ENCODE measurements at places on chromosomes 11 and 22.

DNA sequence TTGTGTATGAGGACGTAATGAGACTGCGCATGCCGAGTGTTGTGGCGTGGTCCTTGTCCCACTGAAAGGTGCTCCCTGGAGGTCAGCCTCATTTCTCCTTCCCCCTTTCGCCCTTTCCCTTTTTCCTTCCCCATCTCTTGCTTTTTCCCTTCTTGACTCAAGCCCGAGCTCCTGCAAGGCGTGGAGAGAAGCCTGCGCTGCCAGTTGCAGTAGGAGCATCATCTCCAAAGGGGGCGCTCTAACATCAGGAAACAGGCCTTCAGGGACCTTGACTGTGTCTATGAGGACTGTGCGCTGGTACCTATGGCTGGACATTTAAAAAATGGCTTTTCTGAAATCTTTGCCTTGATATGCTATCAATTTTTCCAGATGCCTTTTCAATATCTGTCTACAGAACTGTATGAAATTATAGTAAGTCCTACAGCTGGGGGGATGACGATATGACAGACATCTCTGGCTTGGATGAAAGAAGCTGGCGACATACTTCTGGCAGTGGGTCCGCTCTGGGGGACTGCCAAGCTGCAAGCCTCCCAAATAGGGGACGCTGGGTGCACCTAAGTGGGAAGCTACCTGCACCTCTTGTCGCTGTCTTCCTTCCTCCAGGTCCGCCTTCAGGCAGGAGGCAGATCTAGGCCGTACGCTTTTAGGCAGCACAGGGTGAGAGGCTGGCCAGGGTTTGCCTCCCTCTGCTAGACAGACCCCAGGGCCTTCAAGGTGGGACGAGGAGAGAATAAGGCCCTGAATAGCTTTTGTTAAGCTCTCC, 96.5 kb downstream of the NXPE2 start:
- peak; percentile 67 for DNase-seq

GRCh38 chr22:28607795-28608194, 71.8 kb downstream of the TTC28 start:
- DNase-seq: no peak

DNA sequence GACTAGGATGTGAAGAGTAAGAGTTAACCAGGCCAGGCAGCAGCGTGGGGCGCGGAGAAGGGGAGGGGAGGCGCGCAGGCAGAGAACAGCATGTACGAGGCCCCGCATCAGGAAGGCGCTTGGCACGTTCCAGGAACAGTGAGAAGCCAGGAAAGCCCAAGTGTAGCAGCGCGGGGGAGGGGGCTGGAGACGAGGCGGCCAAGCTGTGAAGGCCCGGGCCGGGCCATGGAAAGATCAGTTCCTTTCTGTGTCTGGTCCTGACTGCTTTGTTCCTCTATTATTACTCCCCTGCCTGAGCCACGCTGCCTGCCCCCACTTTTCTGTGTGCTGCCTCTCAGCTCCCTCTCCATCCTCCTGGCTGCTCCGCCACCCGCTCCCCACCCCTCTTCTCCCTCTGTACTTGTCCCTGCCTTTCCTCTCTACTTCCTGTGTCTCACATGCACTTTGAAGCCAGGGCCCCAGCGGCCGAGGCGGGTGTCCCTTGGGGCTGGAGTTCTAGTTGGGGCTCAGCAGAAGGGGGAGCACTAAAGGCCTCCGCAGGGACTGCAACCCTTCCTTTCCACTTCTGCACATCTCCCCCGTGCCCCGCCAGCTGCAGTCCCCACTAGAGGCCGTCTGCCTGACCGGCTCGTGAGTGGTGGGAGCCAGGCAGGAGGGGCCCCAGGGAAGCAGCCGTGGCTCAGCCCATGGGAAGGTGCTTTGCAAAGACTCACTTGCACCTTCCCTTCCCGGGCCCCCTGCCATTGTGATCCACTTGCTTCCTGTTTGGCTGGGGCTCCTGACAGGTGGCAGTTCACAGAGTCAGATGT, 63.7 kb downstream of the PRDM11 start:
- no peak for DNase-seq

- no peak for DNase-seq
Measured at GRCh38 chr11:70333261-70333660, 62.8 kb downstream of the PPFIA1 start.

DNA sequence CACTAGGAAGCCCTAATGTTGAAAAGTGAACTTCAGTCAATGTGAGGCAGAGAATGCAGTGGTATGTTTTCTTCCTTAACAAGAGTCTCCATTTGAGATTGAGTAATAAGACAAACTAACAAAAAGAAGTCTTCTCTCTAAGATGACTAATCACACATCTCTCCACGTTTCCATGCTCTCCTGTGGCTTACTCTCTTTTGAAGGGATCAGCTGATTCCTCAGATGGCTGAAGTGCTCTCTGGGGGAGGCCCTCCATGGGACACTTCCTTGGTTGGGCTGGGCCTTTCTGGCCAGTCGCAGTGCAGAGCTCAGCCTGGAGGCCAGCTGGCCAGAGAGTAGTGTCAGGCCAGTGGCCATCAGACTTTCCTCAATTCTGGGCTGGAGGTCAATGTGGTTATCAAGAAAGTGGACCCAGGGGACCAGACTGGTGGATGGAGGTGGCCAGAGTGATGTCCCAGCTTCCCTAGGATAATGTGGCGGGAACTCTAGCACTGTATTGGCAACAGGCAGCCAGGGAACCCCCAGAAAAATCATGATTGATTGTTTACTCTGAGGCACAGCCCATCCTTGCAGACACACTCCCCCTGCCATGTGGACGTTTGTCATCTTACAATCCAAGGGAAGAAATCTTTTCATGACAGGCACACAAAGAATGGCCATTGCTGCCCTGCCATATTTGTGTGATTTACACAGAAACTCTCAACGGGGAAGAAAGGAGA, 14.5 kb downstream of the CSRP3 start:
- DNase-seq: no peak
